ENCODE measurements at places on chromosomes 2 and 18.

DNA sequence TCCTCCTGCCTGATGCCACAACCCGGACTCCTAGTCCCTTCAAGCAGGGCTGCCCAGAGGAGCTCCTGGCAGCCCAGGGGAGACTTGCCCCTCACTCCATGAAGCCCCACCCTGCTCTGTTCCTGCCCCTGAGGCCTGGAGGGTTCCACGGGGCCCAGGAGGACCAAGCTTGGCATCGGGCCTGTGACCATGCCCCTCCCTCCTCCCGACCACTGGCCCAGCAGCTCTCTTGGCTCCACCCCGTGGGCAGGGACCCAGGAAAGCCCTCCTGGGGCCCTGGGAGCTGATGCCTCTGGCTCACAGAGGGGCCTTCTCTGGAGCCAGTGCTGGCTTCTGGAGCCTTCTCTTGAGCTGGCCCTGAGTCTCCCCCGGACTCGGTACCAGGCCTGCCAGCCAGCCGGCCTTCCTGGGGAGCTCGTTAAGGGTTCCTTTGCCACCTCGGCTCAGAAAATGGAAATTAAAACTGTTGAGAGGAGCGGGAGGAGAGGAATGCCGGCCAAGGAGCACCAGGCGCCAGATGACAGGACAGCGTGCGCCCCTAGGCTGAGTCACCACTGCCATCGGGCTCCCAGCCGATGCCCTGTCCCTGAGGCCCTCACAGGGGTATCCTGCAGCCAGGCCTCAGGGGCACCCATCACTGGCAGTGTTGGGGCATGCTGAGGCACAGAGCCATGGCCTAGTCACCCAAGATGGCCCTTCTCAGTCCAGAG, 40.6 kb upstream of the SNED1 start:
- DNase-seq = no peak

- DNase-seq = no peak
These were observed 29.0 kb upstream of the ATOH8 start for GRCh38 chr2:85724731-85725181.

DNA sequence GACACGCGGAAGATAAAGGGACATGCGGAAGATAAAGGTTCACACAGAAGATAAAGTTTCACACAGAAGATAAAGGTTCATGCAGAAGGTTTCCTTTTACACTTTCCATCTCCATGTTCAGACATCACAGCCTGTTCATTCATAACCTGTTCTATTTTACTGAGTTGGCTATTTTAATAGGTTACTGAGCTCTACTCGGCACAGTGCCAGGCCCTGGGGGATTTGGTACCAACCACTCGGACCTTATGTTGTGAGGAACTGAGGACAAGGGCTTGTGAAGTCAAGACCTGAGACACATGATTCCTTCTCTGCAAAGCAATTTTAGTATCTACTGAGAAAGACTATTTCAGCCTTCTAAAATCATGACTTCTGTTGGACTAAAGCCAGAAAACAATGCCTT, 75.0 kb upstream of the ALKAL2 start:
- no peak for DNase-seq

GRCh38 chr2:123578016-123578415, 447.1 kb upstream of the CNTNAP5 start:
- no peak for DNase-seq

DNA sequence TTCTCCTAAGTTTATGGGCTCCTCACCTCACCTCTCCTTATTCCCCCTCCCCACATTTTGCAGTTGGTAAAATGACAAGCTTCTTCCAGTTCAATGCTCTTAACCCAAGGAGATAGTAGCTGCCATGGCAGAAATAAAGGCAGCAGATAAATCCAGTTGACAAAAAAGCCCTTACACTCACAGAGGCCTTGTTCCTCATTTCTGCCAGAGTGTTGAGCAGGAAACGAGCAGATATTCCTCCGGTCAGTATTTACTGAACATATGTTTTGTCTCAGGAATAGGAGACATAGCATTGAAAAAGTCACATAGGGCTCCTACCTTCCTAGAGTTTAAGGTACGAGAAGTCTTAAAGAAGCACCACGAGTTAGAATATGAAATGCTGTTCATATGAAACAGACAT, 493.7 kb upstream of the TNP1 start:
- no peak for DNase-seq

DNA sequence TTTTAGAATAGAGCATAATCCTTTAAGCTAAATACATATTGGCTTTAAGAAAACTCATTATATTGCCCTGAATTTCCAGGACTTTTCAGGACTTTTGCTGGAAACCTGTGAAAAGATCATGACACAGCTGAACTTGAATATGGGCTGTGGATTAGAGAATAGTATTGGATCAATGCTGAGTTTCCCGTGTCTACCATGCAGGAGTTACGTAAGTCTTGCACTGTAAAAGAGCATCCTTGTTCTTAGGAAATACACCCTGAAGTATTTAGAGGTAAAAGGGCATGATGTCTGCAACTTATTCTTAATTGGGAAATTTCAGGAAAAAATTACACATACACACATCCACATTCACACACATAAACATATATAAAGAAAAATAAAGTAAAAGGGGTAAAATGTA, 82.1 kb downstream of the ZFP36L2 start:
- DNase-seq = no peak

DNA sequence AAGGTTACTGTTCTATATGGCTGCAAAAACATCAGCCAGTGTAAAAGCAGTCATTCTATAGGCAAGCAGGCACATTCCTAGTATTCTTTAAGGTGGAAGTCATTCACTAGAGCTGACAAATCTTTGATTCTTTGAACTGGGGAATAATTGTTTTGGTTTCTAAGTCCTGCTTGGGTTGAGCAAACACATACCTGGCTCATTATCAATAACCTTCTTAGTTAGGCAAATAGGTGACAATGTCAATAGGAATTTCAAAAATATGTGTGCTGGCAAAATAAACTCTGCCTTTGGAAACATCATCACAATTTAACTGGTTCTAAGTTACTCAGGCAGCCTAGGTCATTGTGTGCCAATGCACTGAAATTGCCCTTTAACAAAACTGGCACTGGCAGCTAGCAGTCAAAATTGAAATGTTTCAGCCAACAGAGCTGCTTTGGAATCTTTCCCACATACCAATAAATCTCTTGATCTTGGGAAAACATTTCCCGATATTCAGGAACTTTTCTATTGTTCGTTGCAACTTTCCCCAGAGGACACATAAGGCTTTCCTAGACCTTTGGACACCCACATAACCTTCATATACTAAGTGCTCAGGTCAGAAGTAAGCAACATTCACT, 402.0 kb upstream of the MMADHC start:
- no peak for DNase-seq

- no peak for DNase-seq
These were observed 223.7 kb downstream of the SOX11 start for GRCh38 chr2:5915881-5916310.

- no peak for DNase-seq
These were observed 105.0 kb downstream of the SPIRE1 start for GRCh38 chr18:12552879-12553242.

GRCh38 chr2:33444967-33445366, 31.5 kb upstream of the RASGRP3 start:
- DNase-seq = no peak

DNA sequence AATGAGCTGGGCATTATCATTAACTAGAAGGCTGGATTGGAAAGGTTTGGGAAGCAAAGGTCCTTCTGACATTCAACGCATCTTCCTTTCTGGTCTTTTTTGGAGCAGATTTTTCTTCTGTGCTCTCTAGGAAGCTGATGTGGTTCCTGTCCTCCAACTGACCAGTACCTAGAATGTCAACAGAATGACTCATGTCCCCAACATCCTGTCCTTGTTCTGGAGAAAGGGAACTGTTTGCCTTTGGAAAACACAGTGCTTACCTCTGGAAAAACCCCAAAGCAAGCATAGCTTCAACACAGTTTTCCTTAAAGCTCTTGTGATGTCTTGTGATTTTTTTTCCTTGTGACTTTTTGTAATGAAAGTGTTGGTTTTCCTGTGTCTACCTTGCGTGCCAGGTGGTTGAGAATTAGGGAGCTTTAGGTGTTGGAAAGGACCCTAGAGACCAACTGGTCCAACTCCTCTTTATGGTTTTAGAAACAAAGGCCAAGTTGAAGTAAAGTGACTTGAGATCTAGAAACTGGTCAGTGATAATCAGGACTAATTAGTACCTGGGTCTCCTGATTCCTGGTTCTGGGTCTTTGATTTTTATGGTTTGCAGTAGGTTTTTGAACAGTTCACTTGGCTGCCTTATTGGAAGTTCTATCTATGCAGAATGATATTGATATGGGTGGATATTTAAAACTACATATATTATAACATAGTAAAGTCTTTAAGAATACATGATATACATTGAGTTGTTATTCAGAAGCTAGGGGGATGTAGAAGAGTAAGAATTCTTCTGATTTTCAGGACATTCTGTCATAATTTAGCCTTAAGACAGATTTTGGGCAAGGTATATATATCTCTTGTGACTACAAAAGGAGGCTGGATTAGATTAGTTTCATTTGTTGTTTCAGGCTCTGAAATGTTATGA, 70.5 kb downstream of the FMNL2 start:
- DNase-seq = no peak

DNA sequence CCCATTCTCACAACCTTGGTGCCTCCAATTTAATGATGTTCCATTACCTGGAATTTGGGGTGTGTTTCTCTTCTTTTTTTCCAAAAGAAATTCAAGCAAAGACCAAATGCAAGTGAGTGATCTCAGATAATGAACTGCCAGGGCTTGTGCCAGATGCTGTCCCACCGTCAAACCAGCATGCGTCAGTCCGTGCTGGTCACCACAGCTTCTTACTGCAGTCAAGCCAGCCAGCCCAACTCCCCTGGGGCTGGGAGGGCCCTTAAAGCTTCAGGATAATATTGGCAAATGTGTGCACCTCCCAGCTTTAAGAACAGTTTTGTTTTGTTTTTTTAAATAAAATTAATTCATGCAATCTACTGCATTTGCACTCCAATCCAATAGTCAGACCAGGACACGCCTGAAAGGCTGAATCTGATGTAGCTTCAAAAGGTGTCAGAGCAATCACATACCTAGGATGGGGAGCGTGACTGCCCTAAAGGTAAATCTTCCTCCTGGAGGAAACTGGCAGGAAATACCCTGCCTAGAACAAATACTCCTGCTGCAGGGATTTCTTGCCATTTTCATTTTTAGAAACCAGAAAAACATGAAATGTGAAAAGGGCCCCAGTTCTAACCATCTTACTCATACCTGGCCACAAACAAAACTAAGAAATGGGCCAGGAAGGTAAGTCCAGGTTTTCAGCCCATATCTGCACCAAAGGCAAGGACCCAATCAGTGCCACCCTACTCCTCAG, 26.8 kb upstream of the SP3 start:
- DNase-seq = no peak

- no peak for DNase-seq
These were observed 33.1 kb upstream of the REG3G start for GRCh38 chr2:78992451-78992806.

- DNase-seq = no peak
These were observed 36.2 kb downstream of the MAL start for GRCh38 chr2:95061601-95062183.

DNA sequence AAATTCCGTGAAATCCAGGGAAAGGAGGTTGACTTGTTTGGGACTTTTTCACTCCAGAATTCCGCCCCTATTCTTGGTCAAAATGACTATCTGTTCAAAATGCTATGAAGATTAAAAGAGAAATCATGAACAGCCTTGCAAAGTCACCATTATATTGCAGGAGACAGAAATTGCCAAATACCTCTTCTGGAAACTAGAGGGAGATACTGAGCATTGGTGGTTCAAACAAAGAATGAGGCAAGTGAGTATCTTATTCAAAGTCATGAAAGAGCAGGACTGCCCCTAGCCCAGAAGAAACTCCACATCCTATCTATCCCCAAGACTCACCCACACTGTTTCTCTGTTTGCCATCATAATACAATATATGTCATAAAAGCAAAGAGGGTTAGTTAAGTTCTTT, 862.3 kb upstream of the POU3F3 start:
- DNase-seq = no peak

- no peak for DNase-seq
These were observed 44.3 kb upstream of the AGAP1 start for GRCh38 chr2:235449568-235449967.

DNA sequence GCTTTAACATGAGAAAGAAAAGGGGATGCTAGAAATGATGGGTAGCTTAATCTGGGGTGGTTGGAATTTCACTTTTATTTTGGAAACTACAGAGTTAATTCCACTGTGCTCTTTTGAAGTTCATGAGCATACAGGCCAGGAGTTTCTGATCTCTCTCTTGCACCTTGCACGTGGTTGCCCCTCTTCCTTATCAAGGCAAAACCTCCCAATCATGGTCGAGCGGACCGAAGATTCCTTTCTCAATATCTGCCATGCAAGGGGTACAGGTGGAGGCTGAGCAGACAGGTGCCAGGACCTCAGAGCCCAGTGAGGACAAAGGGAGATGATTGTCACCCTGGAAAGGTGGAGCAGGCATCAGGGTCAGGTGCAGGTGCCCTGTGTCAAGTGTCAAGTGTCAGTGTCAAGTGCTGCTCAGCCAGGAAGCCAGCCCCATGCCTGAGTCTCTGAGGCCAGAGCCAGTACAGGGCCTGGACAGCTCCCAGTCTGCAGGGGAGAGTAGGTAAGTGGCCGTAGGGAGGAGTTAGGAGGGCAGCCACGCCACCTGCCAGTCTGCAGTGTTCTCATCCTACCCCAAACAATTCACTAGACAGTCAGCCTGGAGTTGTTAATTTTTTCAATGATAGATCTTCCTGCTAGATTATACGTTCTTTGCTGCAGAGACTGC, 42.2 kb downstream of the LPIN1 start:
- DNase-seq = no peak

DNA sequence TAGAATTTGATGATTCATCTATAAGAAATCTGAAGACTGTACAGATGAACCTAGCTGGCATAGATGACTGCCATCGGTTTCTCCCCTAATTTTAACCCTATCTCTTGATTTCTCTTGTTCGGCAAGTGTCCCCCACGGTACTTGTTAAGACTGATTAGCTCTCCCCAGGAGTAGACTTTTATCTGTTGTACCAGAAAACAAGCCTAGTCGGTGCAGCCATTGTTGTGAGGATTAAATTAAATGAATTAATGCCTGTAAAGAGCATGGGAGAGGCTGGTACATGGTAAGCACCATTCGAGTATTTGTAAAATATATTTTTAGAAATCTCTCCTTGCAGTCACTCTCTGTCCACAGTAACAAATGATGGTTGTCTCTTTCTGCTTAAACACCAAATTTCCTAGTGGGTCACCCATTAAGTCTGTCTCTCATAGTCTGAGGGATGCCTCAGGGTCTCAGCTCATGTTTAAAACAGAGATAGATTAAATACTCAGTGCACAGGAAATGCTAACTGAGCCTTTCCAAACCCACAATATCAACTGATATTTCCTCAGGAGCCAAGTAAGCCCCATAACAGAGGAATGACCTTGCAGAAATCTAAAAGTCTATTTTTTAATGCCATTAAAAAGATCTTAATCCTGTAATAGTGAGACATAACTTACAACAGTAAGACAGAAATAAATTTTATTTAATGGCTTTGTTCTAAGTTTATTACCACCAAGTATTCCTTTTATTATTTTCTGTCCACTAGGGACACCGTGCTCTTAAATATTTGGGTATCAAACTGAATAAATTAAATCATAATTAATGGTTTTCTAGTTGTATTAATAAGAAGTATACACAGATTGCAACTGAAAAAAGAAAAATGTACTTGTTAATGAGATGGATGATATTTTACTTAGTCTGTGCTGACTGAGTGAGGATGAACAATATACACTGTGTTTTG, 2.9 kb upstream of the B4GALT6 start:
- DNase-seq = no peak

- no peak for DNase-seq
These were observed 87.4 kb downstream of the GAREM1 start for GRCh38 chr18:32383050-32383819.

Data from effector CD8-positive, alpha-beta T cell (primary cell).